ENCODE measurements at places on chromosomes 1 and 21.

- DNase-seq: no peak
These were observed 58.8 kb upstream of the TBX15 start for GRCh38 chr1:119046785-119047438.

GRCh38 chr1:214067853-214068703 is 80.3 kb downstream of the PROX1 start:
- DNase-seq: no peak

GRCh38 chr1:165816826-165817497 is 10.5 kb upstream of the UCK2 start:
- no peak for DNase-seq

- DNase-seq: no peak
These were observed 48.0 kb upstream of the ITPKB start for GRCh38 chr1:226787071-226787470.

- DNase-seq: no peak
These were observed 146.6 kb downstream of the SPATA46 start for GRCh38 chr1:162230096-162230495.

- DNase-seq: no peak
These were observed 19.7 kb downstream of the SNAP47 start for GRCh38 chr1:227754958-227755357.

DNA sequence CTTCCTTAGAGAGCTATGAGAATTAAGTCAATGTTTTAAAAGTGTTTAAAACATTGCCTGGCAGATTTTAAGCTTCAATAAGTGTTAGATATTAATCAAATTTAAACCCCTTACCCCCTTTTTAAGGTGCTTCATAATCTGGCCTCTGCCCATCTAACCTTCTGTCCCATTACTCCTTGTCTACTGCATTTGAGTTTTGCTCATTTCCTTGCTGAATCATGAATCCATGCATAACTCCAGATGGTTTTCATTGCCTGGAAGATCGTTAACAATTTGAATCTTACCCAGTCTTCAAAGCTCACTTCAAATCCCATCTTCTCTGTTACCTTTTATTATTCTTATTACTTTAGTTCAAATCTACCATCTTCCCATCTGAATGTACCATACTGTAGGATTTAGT is 4.6 kb downstream of the HJV start:
- no peak for DNase-seq

- no peak for DNase-seq
These were observed 63.9 kb downstream of the KCNK2 start for GRCh38 chr1:215146240-215146975.

DNA sequence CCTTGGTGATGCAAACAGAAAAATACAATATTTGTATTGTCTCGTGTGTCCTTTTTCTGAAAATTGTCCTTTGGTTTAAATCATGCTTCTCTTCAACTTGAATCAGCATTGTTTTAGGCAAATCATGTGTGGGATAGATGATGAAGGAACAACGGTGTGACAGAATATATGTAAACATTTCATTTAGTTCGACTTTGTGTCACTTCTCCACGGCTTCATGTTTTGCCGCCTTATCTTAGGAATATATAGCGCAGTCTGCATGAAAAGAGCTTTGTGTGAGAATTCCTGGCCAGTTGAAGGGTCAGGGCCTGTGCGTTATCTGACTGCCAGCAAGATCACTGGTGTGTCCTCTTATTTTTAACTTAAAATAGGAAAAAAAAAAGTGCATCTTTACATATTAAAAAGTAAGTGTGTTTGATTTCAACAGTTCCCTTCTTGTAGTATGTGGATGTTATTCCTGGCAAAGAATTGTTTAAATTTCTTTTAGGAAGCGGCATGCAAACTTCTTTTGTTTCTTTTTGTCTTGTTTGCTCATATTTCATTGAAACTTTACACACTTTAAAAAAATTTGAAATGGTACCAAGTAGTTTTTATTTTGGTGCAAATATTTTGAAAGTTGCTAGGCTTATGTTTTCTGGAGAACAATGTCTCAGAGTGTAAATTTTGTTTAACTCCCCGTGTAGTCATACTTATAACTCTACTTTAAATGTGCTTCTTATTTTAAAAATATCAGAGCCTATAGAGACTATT is 465.2 kb downstream of the USP25 start:
- no peak for DNase-seq

DNA sequence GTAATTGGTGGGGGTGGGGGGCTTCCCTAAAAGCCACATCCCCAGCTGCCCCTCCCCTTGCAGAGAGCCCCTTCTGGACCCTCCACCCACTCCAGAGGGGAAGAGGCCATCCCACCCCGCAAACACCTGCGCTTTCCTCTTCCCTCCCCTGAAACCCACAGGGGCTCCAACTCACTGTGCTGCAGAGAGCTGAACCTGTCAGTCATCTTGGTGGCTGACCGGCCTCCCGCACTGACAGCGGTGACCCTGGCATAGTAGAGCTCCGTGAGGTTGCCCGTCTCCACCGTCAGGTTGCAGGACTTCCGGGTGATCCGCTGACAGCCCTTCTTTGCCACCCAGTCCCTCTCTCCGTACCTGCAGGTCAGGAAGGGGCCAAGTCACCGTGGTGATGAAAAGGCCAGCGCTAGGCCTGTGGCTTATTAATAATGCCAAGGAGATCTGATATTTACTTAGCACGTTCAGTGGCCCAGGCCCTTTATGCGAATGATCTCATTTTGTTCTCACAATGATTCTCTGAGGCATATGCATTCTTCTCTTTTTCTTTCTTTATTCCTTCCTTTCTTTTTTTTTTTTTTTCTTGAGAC is 5.9 kb downstream of the IL22RA1 start:
- DNase-seq: no peak

DNA sequence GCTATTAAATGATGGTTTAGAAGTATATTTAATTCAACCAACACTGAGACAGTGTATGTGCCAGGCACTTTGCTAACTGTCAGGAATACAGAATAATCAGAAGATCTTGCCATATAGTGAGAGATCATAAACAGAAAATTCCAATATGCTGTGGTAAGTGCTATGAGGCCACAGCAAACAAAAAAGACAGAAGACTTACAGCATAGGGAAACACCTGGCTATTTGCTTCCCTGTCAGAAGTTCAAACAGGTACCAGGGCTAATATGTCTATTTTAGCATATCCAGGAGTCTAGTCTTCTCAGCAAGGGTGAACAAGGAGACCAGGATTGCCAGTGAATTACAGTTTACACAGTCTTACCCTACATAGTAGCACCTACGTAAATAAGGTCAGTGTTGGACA is 30.4 kb downstream of the TRIT1 start:
- DNase-seq: no peak

DNA sequence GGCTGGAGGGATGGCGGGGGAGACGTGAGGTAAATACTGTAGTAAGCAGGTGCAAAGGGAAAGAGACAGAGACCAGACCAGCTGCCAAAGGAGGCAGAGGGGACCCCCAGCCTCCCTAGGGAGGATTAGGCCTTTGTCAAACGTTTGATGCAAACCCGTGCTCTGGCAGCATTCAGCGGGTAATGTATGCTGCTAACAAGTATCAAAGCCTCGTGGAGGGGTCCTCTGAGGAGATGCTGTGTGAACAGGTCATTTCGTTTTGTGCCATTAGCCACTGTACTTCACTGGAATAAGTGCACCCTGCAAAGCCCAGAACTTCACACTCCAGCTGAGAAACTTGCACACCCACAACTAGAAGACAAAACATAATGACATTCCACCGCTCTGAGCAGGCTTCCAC is 644.5 kb downstream of the NPHP4 start:
- no peak for DNase-seq

DNA sequence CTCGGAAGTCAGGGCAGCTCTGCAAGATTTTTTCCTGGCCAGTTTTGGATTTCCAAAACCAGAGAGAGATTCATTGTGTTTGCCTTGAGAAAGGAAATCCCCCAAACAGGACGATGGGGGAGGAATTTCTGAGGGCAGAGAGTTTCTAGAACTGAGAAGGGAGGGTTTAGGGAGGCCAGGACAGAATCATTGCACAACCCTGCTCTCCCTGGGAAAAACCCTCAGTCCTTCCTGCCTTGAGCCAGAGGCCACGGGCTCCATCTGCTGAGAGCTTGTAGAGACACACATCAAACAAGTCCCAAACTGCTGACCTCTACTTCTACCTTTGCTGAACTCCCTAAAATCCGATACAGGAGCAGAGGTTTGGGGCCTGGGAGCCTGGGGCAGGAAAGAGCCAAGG is 99.7 kb downstream of the NMNAT2 start:
- peak; percentile 90 for DNase-seq

DNA sequence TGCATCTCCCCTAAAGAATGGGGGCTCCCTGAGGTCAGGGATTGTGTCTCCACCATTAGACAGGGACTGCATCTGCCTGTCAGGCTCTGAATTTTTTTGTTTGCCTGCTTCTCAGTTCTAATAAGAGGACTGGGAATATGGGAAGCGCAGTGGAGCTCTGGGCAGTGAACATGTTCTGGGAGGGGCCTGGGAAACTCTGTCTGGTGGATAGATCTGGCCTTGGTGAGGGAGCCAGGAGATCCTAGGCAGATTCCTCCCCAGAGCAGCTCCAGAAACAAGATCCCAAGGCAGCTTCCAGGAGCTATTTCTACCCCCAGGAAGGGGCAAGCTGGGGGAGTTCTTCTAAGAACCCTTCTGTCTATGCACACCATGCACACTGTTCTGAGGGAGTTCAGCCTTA is 12.6 kb upstream of the MYOG start:
- DNase-seq: no peak

GRCh38 chr21:26782331-26782730 is 62.9 kb downstream of the ADAMTS1 start:
- no peak for DNase-seq

- no peak for DNase-seq
These were observed 27.7 kb downstream of the S100A6 start for GRCh38 chr1:153507926-153508583.

- no peak for DNase-seq
These were observed 13.0 kb downstream of the IFI6 start for GRCh38 chr1:27658951-27659496.

DNA sequence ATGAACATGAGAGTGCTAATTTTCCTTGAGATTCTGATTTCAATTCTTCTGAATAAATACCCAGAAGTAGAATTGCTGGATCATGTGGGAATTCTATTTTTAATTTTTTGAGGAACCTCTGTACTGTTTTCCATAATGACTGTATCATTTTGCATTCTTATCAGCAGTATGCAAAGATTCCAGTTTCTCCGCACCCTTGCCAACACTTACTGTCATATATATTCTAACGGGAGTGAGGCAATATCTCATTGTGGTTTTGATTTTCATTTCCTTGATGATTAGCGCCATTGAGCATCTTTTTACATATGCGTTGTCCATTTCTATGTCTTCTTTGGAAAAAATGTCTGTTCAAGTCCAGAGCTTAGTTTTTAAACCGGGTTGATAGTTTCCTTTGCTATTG is 33.2 kb downstream of the VCAM1 start:
- DNase-seq: no peak

- no peak for DNase-seq
These were observed 76.0 kb upstream of the PPM1J start for GRCh38 chr1:112790920-112791722.

- DNase-seq: no peak
These were observed 56.6 kb upstream of the PPP2R5A start for GRCh38 chr1:212228591-212229119.

GRCh38 chr1:206808615-206809014 is 36.3 kb upstream of the IL10 start:
- DNase-seq: no peak

- DNase-seq: peak; percentile 98
These were observed 14.8 kb downstream of the IL6R start for GRCh38 chr1:154419620-154420571.

DNA sequence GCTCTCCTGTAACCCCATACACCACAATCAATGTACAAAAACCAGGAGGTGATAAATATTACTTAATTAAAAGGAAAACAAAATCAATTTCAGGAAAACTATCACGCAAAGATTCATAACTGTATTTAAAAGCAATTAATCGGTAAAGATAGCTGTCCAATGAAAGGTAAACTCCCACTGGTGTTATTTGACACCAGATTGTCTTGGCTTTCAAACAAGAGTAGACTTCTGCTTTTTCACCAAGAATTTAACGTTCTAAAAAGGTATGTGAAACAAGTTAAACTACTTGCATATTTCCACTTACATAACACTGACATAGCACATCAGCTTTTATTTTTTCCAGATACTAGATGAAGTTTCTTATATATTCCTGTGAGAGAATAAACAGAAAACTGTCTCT is 3.5 kb downstream of the PLPP3 start:
- DNase-seq: no peak

DNA sequence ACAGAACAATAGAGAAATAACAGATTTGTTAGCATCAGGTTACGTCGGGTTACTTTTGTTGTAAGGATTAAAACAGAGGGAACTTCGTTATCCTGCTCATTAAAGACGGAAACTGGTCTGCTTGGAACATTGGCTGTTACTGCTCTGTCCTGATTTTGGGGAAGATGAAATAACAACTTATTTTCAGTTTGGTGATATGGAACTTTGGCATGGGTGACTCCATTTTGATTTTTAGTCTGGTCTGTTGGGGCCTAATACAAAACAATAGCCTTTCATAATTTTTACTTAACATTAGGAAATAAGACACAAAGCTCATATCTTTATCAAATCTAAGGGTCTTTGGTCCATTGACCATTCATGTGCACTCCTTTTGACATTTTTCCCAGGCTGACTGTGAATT is 220.5 kb upstream of the DUSP10 start:
- DNase-seq: no peak

GRCh38 chr1:21670059-21670881 is 1.1 kb upstream of the RAP1GAP start:
- no peak for DNase-seq

DNA sequence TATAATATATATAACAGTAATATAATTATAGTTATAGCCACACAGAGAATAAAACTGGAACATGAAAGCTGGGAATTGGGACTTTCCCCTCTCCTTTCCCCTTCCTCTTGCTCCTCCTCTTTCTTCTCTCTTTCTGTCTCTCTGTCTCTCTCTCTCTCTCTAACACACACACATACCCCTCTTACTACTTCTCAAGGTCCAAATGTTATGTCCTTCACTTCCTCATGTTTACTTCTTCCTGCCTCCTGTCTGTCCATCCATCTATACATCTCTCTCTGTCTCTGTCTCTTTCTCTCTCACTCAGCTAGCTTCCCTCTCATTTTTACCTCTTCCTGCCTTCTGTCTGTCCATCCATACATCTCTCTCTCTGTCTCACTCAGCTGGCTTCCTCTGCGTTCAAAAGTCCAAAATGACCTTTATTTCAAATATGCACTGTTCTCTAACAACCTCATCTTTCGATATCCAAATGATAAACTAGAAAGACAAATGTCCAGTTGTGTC is 261.1 kb downstream of the SIPA1L2 start:
- no peak for DNase-seq

DNA sequence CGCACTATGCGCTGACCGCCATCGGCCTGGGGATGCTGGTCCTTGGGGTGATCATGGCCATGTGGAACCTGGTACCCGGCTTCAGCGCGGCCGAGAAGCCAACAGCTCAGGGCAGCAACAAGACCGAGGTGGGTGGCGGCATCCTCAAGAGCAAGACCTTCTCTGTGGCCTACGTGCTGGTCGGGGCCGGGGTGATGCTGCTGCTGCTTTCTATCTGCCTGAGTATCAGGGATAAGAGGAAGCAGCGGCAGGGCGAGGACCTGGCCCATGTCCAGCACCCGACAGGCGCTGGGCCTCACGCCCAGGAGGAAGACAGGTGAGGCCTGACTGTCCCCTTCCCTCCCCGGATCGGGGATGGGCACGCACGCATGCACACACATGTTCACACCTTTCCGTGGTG is 31.9 kb upstream of the FHAD1 start:
- DNase-seq: no peak

Data from coronary artery (tissue), 2 donors.